Muscle of arm (tissue), 14 donors: ENCODE measurements at places on chromosomes 13 and 19.

DNA sequence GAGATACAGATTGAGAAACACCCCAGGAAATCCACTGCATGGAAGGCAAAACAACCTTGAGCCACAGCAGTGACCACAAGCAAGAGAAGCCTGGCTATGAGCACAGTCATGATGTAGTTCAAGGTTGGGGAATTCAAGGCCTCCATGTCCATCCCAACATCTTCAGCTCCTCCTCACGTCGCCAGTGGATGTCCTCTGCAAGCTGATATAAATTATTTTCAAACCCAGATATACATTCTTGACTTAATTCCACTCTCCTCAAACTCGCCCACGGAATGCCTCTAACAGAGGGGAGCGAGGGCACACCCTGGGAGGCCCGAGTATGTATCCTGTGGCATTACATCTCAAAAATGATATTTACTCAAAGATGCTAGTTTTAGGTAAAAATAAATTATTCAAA, 105.5 kb downstream of the SHISA2 start:
- DNase-seq, result no peak

GRCh38 chr19:48760504-48761205, 5.3 kb downstream of the FGF21 start:
- no peak for DNase-seq

- no peak for DNase-seq
Measured at GRCh38 chr19:48982280-48982679, 10.8 kb downstream of the GYS1 start.

DNA sequence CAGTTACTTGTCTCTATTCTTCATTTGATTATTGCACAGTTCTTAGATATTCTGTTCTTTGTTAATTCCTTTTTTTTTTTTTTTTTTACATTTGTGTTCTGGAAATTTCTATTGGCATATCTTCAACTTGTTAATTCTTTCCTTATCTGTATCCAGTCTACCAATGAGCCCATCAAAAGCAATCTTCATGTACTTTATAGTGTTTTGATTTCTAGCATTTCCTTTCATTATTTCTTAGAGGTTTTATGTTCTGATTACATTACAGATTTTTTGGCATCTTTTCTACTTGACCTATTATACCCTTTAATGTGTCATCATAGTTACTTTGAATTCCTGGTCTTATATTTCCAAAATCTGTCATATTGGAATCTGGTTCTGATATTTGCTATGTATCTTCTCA, 2194.8 kb downstream of the PCDH9 start:
- DNase-seq, result no peak

GRCh38 chr19:49468746-49469447, 5.1 kb upstream of the FLT3LG start:
- DNase-seq, result peak; percentile 86

DNA sequence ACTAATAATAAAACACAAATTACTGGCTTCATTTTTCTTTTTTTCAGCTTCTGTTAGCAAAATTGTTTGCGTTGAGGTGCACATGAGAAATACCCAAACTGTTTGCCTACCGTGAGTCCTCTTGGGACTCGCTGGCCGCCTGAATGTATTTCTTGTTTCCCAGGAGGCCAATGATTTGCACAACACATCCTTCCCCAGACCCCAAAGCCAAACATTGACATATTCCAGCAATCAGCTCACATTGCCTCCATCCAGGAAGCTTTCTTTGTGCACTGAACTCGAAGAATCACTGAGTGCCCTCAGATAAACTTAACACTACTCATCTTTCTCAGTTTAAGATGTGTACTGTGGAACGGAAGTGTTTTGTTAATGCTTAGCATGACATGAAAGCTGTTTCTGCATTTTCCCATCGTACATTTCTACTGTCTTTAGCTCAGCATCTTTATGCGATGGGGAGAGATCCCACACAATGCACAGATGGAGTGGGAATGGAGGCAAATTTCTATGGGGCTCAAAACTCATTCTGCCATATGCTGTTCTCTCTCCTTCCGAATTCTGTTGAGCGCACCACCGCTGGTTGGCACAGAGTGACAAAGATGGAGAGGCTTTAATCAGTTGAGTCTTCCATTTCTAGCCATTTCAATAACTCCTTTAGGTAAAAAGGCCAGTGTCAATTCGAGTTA, 399.5 kb downstream of the RFC3 start:
- DNase-seq, result no peak

- DNase-seq, result no peak
Measured at GRCh38 chr13:75717525-75717924, 81.4 kb downstream of the LMO7 start.

DNA sequence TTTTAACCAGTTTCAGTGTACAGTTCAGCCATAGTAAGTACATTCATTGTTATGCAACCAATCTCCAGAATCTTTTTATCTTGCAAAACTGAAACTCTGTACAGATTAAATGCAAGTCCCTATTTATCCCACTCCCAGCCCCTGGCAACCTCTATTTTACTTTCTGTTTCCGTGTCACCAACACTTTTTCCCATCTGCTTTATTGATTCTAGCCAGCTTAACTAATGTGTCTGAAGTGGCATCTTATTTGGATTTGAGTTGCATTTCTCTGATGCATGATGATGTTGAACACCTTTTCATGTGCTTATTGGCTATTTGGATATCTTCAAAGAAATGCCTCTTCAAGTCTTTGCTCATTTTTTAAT, 18.9 kb downstream of the SPATA13 start:
- no peak for DNase-seq

DNA sequence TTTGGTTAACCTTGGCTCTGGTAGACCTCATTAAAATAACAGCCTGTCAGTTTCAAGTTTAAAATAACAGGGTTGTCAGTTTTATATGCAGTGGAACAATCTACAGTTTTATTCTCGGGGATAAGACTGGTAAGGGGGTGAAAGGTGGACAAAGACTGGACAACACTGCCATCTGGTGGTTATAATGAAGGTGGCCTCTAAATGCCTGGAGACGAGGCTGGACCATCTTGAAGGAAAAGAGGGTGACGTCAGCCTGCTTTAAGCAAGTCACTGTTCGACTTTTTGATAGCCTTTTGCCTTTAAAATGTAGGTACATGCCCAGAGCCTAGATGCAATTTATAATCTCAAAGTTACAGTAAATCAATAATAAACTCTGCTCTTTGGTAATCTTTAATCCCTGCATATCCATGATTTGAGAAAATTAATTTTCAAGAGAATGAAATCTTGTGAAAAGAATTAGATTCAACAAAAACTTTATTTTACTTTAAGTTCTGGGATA, 117.0 kb downstream of the DCT start:
- DNase-seq, result peak; percentile 88
